ENCODE measurements at places on chromosomes 2 and 18.

DNA sequence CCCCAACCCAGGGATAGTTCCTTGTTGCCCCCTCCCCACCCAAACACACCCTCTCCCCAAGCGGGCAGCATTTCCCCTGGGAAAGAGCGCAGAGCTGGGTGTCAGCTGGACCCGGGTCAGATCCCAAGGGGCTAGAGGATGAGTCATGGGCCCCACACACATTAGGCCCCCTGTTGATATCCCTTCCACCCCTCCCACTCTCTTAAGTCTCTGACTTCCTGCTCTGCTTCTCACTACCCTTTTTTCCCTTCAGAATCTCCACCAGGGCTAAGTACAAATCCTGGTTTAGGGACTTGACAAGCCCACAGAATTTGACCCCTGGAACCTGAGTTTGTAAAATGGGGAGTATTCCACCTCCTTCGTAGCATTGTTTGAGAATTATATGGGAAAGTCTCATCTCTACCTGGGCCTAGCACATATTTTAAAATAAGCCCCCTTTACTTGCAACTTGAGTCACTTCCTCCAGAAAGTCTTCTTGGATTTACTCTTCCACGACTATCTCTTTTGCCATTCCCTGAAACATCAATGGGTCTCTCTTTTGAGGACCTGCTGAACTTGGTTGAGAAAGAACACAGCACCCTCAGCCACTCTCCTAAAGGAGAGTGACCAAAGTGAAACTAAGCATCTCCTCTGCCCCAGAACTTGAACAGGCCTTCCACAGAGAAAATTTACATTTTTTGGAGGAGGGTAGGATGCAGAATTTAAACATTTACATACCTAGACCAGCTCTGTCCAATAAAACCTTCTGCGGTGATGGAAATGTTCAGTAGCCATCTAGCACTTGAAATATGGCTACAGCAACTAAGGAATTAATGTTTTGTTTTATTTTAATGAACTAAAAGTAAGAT lies 4.7 kb downstream of the RTKN start:
- no peak for DNase-seq

- no peak for DNase-seq
These were observed 218.7 kb downstream of the SLC4A10 start for GRCh38 chr2:161842736-161843433.

DNA sequence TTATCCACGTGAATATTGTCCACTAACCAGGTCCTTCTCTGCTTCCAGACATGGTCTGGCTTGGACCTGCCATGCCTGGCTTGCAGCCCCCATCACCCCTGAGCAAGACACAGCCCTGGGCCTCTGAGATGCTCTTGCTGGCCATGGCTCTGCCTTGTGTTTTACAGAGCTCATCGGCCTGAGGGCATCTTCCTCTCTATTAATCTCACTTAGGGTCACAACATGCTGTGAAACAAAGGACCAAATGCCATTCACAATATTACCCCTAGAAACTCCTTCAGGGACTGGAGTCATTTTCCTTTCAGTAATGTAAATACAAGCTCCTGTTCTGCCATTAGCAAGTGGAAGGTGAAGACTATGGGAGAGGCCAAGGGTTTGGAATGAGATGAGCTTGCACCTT lies 6.8 kb upstream of the TPO start:
- no peak for DNase-seq

GRCh38 chr18:66043009-66043408 lies 292.2 kb downstream of the CDH7 start:
- no peak for DNase-seq

DNA sequence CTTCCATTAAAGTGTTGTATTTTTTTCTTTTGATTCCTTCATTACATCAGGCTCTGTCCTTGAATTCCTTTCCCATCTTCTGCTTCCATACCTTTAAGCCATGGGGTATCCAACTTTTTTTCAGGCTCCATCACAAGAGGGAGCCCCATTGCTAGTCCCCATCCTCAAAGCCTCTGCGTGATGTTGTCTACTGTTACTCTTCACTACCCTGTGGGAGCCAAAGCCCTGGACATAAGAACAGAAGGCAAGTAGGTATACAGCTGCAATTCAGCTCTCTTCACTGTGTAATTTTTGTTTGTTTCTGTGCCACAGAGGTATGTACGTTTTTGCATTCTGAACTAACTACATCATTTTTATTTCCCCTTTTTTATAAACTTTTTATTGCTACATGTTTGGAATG lies 36.6 kb upstream of the CCNYL1 start:
- no peak for DNase-seq

DNA sequence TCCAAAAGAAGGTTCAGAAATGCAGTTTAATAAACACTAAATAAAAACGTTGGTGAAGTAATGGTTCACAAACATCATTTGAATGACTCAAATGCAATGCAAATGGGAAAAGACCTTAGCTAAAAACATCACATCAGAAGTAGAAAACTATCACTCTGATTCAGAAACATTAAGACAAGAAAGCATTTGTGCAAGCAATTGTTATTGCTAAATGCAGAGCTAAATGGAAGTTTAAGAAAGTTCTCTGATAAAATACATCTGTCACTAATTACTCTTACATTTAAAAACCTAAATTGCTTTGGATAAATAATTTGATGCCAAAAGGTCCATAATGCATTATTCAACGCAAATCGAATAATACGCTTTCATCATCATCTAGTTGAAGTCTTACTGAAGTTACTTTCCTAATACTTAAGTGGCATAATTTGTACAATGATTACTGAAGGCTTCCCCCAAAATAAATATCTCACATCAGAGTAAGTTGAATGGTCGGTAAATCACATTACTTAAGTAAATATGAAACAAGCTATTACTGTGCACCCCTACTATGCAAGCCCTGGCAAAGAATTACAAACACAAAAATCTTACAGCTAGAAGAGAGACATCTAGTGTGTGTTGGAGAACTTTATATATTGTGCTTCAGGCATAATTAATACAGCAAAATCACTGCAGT lies 105.7 kb upstream of the KCTD1 start:
- no peak for DNase-seq

GRCh38 chr18:56711708-56712445 lies 60.7 kb downstream of the WDR7 start:
- DNase-seq, result no peak

- no peak for DNase-seq
These were observed 197.5 kb downstream of the IRS1 start for GRCh38 chr2:226601881-226602662.

GRCh38 chr2:108967757-108968156 lies 21.3 kb downstream of the EDAR start:
- no peak for DNase-seq

DNA sequence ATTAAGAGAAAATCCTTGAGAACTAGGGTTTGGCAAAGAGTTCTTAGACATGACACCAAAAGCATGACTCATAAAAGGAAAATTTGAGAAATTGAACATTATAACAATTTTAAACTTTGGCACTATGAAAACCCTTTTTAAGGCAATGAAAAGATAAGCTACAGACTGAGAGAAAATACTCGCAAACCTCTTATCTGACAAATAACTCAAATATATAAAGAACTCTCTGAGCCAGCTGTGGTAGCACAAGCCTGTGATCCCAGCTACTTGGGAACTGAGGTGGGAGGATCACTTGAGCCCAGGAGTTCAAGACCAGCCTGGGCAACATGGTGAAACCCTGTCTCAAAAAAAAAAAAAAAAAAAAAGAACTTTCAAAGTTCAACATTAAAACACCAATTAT lies 70.5 kb downstream of the FAM168B start:
- no peak for DNase-seq

- DNase-seq, result peak; percentile 71
These were observed 91.6 kb upstream of the MGAT4A start for GRCh38 chr2:98822301-98823164.

- no peak for DNase-seq
These were observed 177.6 kb downstream of the BABAM2 start for GRCh38 chr2:28068088-28068487.

- DNase-seq, result no peak
These were observed 8.8 kb upstream of the SNED1 start for GRCh38 chr2:240989451-240990265.

DNA sequence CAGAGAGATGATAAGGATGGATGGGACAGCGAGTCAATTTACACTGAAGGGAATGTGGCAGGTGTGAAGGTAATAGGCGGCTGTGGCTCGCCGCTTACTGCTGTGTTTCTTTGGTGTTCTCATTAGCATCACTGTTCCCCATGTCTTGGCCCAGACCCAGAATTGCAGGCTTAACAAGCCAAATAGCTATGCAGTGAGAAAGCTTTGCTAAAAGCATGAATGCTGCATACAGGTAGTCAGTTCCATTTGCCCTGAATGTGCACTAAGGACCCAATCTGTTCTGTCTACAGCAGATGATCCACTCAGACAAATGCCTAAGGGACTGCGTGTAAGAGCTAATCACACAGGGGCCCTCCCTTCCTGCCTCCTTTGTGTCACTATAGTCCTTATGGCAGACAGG lies 262.6 kb downstream of the DCDC2C start:
- no peak for DNase-seq

GRCh38 chr2:164620457-164620856 lies 825 bp downstream of the GRB14 start:
- DNase-seq, result no peak

- DNase-seq, result peak; percentile 100
These were observed at the start of gene MXD1 for GRCh38 chr2:69914950-69915945. MXD1 (plus strand) TSS chr2:69915109; CDS start chr2:69915331, 222 bp downstream.

DNA sequence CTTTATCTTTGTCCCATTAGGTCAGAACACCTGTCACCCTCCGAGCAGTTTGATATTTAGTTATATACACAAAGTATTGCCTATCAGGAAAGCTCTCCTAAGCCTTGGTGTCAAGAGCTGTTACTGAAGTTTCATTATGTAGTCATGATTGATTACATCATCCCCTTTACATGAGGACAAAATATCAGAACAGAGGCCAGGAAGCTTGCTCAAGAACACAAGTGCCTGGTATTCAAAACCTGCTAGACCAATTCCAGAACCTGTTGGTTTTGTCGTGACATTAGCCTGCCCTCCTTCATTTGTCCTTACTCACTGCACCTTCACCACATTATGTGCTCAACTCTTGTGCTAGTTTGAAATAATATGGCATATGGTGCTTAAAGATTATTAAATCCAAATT lies 377.1 kb downstream of the CDH19 start:
- DNase-seq, result no peak

- DNase-seq, result no peak
These were observed 143.3 kb downstream of the FTCDNL1 start for GRCh38 chr2:199707593-199708185.

GRCh38 chr18:22550366-22550765 lies 132.7 kb upstream of the CTAGE1 start:
- DNase-seq, result no peak

- no peak for DNase-seq
These were observed 30.4 kb downstream of the TMEM178A start for GRCh38 chr2:39696101-39696553.

- DNase-seq, result no peak
These were observed 23.2 kb downstream of the MEMO1 start for GRCh38 chr2:31987454-31988220.

GRCh38 chr2:52456561-52457377 lies 1310.8 kb upstream of the CHAC2 start:
- DNase-seq, result no peak

- DNase-seq, result no peak
These were observed 34.1 kb downstream of the RASGRP3 start for GRCh38 chr2:33510586-33510968.

DNA sequence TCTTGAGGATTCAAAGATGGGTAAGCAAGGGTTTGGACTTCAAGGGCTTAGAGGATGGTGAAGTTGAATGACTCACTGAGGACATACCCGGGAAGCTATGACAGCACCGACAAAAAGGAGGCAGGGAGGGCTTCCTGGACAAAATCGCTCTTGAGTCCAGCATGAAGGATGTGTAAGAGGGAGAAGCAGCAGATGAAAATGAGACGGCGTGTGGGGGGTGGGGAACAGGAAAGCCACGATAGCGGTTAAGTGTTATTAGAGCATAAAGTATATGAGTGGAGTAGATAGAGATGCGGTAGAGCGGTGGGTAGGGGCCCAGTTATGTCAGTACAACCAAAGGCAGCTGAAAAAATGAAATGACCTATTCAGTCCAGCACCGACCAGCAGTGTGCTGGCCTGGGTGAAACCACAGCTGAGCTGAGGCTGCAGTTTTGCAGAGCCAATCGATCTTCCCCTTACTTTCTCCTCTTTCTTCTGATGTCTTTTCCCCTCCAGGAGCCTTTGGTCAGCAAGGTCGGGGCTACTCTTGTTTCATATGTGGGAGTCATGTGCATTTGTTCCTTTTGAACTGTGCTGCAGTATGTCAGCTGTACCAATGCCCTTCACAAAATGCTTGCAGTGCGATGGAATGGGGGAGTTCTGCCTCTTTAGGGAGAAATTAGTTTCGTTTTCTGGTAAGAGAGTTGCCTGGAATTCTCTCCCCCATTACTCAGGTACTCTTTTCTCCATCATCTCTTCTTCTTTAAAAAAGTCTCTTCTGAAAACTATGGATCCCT lies 2.0 kb upstream of the THUMPD2 start:
- no peak for DNase-seq

GRCh38 chr2:173891315-173892037 lies 73.7 kb downstream of the SP3 start:
- DNase-seq, result no peak

DNA sequence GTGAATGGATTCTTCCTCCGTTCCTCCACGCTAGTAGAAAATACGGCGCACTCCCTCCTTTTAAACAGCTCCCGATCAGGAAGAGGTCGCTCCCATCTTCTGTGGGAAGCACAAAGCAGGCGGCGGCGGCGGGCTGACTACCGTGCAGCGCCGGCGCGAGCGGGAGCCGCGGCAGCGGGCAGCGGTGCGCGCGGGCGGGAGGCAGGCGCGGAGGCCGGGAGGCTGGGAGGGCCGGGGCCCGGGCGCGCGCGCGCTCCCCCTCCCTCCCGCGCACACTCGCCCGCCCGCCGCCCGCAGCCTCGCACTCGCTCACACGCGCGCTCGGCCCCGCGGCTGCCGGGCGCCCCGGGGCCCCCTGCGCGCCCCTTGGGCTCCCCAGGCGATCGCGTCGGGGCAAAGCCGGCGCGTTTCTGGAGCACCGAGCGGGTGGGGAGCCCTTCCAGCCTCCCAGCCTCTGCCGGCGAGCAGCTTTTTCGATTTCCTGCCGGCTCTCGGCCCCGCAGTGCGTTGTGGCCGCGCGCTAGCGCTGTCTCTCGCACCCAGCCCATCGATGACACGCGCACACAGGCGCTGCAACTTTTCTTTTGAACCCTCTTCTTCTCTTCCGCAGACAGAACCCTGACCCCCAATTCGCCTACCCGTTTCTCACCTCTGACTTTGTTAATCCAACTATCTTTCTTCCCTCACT lies at the start of gene SLC8A1:
TSS of gene SLC8A1 (minus strand) at position 173 of the 688 bp plus-strand sequence.
- DNase-seq, result no peak

- no peak for DNase-seq
These were observed 195.0 kb downstream of the BCL11A start for GRCh38 chr2:60358476-60358875.

- no peak for DNase-seq
These were observed 120.9 kb downstream of the RNF152 start for GRCh38 chr18:61771861-61772260.
